Neural progenitor cell (in vitro differentiated cells): ENCODE measurements at places on chromosomes 7 and 10.

DNA sequence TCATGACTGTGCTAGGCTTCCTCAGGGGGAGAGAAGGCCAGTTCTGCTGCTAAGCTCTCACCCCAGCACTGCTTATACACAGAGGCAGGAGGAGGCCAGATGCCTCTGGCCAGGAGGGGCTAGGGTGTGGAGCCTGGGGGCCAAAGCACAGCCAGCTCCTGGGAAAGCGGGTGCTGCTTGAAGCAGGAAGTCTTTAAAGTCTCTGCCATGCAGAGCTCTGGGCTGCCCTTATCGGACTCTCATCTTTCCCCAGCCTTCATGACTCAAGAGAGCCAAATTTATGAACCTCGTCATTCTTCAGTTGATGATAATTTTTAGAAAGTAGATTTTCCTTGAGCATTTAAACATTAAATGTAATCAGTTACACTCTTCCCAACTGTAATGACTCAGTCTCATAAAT lies 11.2 kb upstream of the TSPAN14 start:
- no peak for DNase-seq

GRCh38 chr10:118471863-118472262 lies 123.6 kb downstream of the PRLHR start:
- DNase-seq = no peak

GRCh38 chr10:25725917-25726716 lies 207.9 kb upstream of the MYO3A start:
- peak; percentile 83 for DNase-seq

DNA sequence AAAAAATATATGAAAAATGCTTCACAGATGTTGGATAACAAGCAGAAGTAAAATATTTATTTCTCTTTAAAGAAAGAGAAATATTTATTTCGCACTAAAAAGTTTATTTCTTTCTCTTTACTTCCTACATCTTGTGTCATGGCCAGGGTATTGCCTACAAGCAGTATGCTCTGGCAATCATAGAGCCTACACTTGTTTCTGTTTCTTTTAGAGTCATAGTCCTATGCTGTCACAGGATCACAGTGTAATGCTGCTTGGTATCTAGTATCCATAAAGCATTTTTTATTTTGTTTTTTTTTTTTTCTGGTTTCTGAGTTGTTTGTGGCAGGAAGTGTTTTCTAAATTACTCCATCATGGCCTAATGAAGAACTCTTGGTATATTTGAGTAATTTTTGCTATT lies 116.0 kb downstream of the ATRNL1 start:
- DNase-seq = no peak

DNA sequence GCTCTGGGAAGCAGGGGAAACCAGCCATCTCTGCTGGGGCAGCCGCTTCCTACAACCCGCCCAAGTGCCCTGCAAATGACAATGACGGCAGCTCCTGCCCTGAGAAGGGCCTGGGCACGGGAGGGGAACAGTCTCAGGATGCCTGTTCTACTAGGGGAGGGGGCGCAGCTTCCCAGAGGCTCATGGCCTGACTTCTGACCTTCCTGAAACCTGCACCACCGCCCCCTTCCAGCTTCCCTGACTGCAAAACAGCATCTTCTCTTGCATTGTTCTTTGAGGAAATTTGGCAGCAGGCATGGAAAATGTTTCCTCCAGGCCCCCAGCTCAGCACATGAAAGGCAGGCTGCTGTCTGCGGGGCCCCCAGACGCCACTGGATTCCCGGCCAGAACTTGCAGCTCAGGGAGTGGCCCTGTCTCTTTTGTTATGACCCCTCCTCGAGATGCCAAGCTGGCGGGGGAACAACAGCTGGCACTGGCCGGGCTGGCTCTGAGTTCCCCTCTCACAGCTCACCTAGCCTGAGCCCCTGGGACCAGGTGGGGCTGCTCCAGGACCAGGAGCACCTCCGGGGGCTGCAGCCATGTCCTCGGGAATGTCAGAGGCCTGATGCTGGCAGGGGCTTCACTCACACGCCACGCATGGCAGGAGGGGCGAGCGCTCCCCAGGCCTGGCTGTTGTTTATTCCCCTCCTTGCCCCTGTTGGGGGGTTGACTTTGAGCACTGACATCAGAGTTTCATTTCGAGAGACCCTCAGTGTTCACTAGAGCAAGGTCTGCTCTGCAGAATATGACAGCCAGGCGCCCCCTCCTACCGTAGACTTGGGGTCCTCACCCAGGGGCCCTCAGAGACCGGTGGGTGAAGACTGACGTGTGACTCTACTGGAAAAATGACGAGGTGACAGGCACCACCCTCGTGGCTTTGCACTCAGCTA lies 62.7 kb downstream of the CALML3 start:
- DNase-seq = no peak

GRCh38 chr7:133513608-133514007 lies 260.7 kb downstream of the EXOC4 start:
- DNase-seq = no peak

DNA sequence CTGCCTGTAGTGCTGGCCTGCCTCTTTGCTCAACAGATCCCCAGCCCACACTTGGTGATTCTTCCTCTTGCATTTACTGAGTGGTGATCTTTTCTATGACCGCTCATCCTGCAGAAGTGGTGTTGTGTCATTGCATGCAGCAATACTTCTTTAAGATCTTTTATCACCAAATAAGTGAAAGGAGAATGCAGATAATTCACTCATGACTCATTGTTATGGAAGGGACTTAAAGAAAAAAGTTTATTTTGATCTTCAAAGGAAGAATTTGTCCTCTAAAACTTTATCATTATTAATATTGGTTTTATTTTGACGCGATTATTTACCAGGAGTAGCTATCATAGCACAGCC lies 489.1 kb upstream of the CELF2 start:
- DNase-seq = no peak

DNA sequence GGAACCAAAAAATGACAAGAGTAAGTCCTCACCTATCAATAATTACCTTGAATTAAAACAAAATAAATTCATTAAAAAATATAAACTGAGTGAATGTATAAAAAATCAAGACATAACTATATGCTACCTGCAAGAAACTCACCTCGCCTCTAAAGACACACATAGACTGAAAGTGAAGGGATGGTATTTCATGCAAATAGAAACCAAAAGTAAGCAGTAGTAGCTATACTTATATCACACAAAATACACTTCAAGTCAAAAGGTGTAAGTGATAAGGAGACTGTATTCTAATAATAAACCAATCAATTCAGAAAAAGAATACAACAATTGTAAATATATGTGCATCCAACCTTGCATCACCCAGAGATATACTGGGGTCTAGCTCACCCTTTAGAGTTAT lies 332.6 kb downstream of the SH2D4B start:
- no peak for DNase-seq

- DNase-seq = peak; percentile 42
Observed at GRCh38 chr7:116672596-116673456, 830 bp downstream of the MET start.

- DNase-seq = no peak
Observed at GRCh38 chr7:130880668-130881067, 146.7 kb upstream of the KLF14 start.

DNA sequence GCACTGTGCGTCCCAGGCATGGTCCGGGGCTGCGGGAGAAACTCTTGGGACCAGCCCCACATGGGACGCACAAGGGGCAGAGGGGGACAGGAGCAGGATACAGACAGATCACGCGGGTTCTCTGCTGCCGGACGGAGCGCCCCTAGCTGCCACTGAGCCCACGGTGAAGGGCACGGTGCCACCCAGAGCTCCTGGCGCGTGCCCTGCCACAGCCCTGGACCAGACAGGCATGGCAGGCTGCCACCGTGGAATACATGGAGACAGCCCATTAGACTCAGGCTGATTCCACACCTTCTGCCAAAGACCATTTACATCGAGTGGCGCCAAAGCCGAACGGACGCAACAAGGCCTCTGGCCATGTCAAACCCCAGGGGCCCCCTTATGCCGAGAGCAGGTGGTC lies 90.4 kb downstream of the MAD1L1 start:
- DNase-seq = no peak

DNA sequence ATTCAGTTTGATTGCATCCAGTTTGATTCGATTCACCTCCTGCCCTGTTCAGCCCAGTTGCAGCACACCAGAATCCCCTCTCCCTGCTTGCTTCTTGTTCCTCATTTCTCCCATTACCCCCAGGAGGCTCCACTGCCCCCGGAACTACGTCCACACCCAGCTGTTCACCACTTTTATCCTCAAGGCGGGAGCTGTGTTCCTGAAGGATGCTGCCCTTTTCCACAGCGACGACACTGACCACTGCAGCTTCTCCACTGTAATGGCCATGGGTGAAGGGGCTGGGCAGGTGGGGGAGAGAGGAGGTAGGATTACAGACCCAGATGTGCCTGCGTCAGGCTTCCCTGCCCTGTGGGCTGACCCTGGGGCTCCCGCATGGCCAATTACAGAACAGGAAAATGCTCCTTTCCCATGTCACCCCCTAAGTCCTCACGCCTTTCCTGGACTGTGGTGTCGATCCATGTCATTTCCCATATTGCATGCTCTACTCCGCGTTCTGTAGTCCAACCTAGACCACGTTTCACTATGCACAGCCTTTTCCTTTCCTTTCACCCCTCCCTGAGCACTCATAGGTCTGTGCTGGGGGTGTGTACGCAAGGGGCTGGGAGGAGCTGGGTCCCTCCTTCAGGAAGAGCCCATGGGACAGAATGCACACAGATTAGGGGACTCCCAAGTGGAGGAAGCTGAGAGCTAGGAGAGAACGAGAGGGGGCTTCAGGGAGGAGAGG lies 8.2 kb downstream of the GHRHR start:
- DNase-seq = no peak

DNA sequence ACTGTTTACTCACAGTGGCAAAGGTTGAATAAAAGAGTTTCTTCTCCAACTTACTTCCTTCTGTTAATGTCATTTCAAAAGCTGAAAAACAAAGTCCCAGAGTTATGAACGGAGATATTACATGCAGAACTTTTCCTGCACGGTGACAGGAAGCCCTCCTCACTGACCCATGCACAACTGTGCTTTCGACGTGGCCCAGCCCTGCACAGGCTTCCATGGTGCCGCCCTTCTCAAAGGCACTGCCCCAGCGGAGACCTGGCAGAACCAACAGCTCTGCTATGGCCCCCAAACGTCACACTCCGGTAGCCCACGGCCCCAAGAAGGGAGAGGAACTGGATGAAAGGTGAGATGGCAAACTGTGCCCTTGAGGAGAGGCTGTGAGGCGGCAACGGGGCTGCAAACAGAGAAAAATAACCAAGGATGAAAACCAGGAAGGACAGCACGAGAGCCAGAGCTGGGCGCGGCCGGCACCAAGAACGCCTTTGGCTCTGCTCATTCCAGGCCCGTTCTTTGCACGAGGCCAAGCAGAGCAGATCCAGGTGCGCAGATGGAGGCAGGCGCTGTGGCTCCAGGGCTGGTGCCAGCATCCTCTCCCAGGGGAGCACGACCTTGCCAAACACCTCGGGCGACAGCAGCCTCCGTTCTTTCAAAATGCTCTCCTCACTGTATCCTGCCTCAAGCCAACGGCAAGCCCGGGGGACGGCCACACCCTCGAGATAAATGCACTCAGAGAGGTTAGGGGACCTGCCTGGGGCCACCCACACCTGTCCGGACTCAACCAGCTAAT lies 7.0 kb upstream of the FUOM start:
- no peak for DNase-seq

DNA sequence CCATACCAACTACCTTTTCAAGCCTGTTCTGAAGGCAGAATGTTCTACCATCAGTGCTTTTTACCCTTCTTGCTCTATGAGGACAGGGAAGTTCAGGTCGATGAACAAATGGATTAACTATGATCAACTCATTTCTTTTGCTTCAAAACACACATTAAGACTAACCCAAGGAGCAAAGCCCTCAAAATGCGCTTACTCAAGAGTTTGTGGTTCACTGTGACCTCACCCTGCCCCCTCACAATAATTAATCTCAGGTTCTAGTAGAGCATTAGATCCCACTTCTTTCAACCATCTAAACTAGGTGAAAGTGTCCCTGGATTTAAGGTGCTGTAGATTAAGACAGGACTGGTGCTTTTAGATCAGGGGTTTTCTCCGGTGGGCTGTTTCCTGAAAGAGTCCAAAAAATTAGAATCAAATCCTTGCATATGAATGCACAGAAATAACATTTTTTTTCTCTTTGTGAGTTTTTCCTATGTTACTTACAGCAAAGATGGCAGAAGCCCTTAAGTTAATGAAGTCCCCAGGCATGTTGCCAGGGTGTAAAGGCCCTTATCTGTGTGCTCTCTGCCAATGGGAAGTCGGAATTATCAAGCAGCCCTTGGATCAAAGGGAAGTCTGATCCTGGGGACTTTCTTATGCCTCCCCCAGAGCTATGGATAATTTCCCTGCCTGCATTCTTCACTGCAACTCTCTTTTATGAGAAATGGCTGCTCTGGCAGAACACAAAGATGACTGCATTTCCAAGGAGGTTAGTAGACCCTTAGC lies 205.5 kb upstream of the STK17A start:
- no peak for DNase-seq

DNA sequence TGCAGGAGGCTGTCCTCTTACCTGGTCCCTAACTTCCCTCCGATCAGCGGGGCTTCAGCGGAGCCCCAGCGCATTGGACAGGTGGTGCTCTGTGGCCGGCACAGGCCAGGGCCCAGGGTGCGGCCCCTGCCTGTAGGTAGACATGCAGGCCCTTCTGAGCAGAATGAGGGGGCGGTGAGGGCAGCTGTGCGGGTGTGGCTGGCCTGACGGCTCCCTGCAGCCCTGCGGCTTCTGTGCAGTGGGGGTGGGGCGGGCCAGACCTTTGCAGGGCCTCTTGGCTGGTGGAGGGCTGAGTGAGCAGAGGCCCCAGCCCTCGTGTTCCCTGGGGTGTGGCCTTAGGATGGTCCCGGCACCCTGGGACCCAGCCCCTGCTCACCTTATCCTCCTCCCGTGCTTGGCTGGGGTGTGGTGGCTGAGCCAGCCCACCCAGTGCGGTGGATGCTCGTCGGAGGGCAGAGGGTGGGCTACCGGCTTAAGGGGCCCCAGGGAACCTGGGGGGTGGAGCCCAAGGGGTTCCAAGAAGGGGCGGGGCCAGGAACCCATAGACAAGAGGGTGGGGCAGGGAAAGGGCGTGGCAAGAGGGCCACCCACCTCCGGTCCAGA lies 175.2 kb upstream of the TNRC18 start:
- DNase-seq = peak; percentile 47

GRCh38 chr10:127123626-127124025 lies 72.8 kb downstream of the INSYN2A start:
- no peak for DNase-seq

DNA sequence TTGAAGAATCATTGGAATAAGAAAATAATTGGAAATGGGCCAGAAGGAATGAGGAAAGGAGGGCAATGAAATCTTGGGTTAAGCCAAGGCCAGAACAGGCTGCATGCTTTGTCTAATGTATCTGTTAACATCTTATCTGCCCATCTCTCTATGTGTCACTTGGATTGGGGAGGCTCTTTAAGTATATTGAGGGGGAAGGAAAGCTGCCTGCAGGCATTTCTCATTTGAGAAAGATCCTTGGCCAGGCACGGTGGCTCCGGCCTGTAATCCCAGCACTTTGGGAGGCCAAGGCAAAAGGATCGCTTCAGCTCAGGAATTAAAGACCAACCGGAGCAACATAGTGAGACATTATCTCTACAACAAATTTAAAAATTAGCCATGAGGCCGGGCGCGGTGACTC lies 14.3 kb downstream of the PCBD1 start:
- no peak for DNase-seq
